ENCODE measurements at places on chromosomes 11 and 22.

- no peak for DNase-seq
These were observed 23.2 kb downstream of the ISX start for GRCh38 chr22:35089139-35089538.

GRCh38 chr11:59204746-59205145, 8.0 kb downstream of the MPEG1 start:
- DNase-seq: no peak

DNA sequence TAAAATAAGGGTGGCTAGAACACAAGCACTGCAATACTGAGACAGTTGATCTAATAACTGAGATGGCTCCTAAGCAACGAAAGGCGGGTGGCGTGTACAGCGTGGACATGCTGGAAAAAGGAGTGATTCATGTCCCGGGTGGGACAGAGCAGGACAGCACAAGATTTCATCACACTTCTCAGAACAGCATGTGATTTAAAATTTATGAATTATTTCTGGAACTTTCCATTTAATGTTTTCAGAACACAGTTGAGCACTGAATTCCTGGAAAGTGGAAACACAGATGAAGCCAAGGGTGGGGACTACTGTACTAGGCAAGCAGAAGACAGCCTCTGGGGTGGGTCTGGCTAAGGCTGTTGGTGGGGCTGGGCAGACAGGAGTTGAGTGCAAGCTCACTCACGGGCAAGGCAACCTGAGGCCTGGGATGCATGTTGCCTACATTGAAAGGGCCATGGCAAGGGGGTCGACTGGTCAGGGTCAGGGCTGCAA, 165.6 kb upstream of the DDI1 start:
- peak; percentile 31 for DNase-seq

DNA sequence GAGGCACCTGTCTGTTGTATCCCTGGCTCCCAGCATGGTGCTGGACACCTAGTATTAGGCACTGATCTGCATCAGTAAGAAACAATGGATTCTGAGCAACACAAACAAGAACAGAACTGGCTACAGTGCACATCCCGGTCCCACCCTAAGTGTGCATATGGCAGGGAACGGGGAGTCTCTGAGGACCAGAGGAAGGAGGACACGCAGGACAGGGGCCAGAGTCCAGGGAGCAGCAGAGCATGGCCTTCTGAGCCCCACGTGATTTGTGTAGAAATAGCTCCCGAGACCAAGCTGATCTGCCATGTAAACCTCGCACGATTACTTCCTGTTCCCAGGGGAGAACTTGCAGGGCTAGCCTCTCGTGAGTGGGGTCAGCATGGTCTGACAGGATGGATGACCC, 12.7 kb upstream of the SNX32 start:
- no peak for DNase-seq

GRCh38 chr11:11871991-11872401, 30.2 kb downstream of the USP47 start:
- no peak for DNase-seq

DNA sequence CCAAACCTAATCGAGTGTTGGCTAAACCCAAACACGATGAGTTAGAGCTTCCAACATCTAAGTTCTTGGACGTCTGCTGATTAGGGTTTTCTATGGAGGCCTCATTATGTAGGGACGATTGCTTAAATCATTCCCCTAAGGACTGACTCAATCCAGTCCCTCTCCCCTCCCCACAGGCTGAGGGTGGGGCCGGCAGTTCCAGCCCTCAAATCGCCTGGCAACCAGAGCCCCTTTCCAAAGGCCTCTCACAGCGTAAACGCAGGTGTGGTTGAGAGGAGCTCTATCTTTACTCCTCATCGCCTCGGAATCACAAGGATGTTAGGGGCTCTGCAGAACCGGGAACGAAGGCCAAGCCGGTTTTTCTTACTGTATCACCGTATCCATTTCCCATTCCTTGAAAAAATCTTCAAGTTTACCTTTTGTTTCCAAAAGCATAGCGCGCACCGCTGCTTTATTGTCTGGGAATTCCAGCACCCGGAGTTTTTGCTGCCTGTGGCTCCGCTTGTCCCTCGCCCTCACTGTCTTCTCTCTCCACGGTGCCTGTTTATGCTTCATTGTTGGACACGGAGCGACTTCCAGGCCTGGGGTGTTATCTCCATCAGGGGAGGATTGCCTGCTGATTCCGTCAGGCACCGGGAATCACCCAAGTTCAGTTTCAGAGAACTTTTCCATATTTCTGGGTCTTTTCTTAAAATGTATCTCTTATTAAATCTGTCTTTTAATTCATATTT, 13.8 kb upstream of the IFITM3 start:
- no peak for DNase-seq

DNA sequence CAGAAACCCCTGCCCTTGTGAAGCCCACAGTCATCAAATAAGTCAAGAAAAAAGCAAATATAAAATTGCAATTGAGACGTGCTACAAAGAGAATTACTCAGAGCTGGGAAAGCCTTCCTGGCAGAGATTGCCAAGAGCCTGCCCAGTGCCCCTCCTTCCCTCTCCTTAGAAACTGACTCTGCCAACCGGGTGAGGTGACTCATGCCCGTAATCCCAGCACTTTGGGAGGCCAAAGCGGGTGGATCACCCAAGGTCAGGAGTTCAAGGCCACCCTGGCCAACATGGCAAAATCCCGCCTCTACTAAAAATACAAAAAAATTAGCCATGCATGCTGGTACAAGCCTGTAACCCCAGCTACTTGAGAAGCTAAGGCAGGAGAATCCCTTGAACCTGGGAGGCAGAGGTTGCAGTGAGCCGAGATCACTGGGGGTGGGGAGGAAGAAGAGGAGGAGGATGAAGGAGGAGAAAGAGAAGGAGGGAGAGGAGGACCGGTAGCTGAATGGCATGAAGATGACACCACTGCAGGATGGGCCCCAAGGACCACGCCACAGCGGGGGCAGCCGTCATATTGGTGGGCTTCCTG, 76.1 kb upstream of the RTL6 start:
- peak; percentile 28 for DNase-seq

DNA sequence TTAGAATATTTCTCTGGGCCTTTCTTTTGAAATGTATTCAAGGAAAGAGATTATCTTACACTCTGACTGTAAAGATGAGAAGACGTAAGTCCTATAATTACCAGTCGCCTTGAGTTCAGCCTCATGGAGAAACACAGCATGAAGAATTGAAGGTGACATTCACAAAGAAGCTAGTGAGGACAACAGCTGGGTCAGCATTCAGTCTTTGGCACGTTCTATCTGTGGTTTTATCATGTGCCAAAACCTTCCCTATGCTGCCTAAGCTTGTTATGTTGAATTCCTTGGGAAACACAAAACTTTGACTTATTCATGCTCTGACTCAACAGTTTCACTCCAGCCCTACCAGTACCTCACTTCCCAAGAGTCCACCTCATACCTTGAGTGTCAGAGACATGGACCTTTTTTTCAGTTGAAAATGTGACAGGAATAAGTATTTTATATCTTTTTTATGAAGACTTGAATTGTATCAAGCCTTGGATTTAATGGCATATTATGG, 198.8 kb upstream of the KIRREL3 start:
- DNase-seq: no peak

DNA sequence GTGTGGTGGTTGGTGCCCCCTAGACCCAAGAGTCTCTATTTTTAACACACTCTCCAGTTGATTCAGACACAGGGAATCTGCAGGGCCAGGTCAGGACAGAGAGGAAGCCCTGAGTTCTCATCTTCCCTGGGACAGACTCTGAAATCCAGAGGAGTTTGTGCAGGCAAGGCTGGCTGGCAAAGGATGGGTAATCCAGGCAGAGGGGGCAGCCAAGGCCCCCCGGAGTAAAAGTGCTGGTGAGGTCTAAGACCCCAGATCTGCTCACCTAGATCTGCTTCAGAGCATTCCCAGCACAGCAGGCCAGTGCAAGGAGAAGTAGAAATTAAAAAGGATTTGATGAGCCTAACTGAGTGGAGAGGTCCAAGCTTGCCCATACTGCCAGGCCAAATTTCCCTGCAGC, 40.6 kb upstream of the MN1 start:
- no peak for DNase-seq

DNA sequence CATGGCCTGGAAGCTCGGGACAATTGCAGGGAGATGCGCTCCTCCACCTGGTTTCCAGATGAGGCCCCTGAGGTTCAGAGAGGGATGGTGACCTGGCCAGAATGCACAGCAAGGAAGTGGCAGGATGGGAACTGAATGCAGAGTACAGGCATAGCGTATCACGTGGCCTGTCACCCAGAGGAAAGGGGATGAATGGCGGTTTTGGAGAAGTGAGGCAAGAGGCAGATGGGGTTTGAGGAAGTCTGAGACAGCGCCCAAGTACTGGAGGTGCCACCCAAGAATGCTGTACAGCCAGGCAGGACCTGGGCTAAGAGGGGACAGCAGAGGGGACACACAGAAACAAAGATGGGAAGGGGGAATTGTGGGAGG, 4.9 kb downstream of the RAB3IL1 start:
- DNase-seq: peak; percentile 24

DNA sequence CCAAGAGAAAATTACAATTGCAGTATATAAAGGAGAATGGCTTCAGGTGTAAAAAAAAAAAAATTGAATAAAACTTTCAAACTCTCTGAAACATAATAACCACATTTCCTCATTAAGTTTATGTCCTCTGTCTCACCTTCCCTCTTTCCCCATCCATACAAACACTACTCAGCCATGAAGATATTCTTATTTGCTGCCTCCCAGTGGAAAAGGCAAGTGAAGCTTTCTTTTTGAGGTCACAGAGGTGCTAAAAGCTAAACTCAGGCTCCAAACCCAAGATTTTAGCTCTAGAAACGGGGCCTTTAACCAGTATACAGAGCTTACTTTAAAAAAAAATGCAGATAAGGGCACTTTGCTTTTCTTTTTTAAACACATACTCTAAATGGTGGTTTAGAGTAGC, 1568.5 kb downstream of the FAM181B start:
- DNase-seq: no peak

DNA sequence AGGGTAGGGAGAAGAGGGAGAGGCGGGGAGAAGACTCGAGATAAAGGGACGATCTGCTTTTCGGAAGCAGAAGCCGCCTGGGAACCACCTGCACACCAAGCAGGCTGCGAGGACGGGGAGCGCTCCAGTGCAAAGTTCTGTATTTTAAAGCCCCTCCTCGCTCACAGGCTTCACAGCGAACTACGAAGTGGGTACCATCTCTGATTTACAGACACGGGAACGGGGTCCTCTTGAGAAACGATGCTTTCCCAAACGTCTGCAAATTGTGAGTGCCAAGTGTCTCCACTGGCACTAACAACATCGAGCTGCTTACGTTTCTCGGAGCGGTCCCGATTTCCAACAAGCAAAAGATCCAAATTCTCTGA, 700 bp upstream of the STX3 start:
- no peak for DNase-seq

- no peak for DNase-seq
These were observed 23.2 kb downstream of the MFNG start for GRCh38 chr22:37462983-37463382.

DNA sequence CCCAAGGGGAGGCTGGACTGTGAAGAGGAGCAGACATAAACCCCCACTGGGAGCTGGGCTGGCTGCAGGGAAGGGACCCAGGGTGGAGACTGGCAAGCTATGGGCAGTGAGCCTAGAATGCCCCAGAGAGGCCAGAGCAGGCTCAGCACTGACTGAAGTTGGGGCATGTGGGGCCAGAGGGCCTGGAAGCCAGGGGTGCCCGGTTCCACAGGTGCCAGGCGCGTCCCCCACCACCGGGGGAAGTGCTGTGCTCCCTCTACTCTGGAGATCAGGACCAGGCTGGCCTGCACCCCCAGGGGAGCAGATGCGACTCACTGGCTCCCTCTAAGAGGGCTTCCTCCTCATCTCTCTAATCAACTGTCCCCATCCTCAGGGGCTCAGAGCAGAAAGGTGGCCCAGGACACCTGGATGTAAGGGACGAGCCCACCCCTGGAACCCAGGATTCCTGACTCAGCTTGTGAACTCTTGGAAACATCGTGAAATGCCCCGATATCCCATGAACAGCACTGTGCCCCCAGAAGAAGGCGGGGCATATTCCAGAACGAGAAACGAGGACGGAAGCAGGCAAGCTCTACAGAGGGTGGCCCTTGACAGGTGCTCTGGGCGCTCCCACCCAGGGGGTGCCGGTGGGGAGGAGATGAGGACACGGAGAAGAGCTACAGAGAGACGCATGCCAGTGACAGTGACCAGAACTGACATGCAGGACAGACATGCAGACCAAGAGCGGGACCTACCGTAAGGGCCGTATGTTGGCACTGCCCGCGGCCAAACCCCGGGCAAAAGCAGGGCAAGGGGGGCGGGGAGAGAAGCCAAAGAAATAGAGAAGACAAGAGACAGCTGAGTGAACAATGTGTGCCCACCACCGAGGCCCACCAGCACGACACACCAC, 20.4 kb downstream of the MAFF start:
- DNase-seq: no peak

GRCh38 chr22:48744283-48744641, 1083.4 kb downstream of the BRD1 start:
- DNase-seq: peak; percentile 6

- DNase-seq: no peak
These were observed 19.3 kb upstream of the PAX6 start for GRCh38 chr11:31830406-31830805.

GRCh38 chr11:12846786-12847615, 162.1 kb upstream of the RASSF10 start:
- no peak for DNase-seq

- DNase-seq: no peak
These were observed 50.8 kb downstream of the FLRT1 start for GRCh38 chr11:64086258-64087123.

GRCh38 chr11:3147257-3147619, 17.9 kb downstream of the OSBPL5 start:
- no peak for DNase-seq

- DNase-seq: no peak
These were observed 89.2 kb downstream of the GALNT18 start for GRCh38 chr11:11532574-11532973.

Measured in omental fat pad (tissue), 4 donors.